Kidney (tissue), 22 donors: ENCODE measurements at places on chromosomes 6 and 20.

DNA sequence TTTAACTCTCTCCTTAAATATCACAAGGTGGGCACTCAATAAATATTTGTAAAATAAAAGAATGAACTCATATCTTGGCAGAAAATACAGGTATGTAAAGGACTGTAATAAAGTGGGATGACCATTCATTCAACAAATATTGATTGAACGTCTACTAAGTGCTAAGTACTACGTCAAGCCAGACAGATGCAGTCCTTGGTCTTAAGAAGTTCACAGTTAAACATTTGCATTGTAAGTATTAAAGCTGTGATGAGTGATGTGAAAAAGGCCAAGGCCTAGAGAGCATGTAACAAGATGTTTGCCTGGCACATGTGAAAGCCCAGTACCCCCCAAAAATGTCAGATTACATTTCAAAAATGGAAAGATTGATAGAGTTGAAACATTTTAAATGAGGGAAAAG lies 130.1 kb upstream of the TMEM170B start:
- no peak for DNase-seq

GRCh38 chr20:51127713-51128112 lies 104.8 kb upstream of the KCNG1 start:
- DNase-seq: no peak

GRCh38 chr6:129138739-129139405 lies 255.9 kb downstream of the LAMA2 start:
- no peak for DNase-seq

DNA sequence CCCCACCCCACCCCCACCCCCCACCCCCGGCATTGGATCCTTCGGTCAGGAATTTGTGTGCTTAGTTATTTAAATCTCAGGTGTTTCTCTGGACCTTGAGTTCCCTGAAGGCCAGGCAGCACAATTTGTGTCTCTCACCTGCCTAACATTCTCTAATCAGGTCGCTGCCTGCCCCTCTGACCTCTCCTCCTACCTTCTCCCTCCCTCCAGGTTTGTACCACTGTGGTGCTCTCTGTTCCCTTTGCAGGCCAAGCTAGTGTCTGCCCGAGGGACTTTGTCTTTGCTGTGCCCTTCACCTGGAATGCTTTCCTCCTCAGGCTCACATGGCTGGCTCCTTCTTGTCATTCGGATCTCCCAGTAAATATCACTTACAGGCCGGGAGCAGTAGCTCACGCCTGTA lies 131.4 kb upstream of the SLC2A12 start:
- no peak for DNase-seq

DNA sequence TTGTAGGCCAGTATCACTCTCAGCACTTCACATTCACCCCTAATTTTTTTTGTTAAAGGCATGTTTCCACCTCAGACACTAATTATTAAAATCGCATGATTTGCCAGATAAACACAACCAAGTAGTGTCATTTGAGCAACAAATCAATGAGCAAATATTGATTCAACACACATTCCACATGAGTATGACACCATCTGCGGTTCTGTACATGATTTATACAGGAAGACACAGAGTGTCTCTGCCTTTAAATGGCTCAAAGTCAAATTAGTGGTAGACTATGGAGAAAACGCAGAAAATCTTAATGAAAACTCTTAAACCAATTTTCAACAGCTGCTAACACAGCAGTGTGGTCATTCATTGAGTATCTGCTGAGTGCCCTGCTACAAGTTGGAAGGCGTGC lies 300.2 kb downstream of the SOX4 start:
- no peak for DNase-seq

DNA sequence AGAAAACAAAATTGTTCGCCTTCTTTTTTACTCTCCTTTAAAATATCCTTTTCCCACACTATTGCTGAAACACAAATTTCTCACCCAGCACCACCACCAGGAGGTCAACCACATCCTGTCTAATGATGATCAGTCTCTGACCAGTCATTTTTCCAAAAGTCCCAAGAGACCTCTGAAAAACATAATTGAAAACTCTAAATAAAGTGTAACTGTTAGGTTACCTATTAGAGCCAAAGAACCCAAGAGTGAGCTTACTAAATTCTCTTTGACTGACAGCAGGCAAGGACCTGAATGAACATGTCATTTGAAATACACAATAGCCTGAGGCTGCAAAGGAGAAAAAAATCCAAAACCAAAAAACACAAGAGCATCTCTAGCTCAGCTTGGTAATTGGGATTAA lies 735.4 kb downstream of the CBLN4 start:
- DNase-seq: no peak

GRCh38 chr20:37596890-37597536 lies 69.3 kb upstream of the BLCAP start:
- DNase-seq: peak; percentile 48

DNA sequence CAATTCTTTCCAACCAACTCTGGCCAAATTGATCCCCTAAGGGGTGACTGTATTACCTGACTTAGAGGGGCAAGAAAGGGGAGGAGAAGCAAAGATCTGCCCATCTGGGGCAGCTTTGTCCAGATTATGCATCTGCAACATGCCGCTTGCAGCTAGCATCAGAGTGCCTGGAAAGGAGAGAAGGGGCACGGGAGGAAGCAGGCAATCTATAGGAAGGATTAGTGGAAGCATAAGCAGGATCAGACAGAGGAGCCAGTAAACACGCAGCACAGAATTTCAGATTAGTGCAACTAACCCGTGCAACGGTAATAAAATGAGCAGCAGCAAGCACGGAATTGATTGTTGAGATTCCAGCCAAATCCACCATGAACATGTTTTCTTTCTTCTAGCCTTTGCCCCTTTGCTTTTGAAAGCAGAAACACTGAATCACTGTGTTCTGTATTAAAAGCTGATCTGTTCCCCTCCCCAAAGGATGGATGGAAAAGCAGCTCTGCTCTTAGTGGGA lies 643.6 kb upstream of the CHD6 start:
- DNase-seq: no peak

GRCh38 chr6:114376611-114377175 lies 33.9 kb upstream of the HS3ST5 start:
- no peak for DNase-seq

- DNase-seq: no peak
Measured at GRCh38 chr6:47084610-47085009, 42.5 kb upstream of the ADGRF1 start.

- DNase-seq: no peak
Measured at GRCh38 chr6:17161076-17161475, 59.2 kb downstream of the STMND1 start.

DNA sequence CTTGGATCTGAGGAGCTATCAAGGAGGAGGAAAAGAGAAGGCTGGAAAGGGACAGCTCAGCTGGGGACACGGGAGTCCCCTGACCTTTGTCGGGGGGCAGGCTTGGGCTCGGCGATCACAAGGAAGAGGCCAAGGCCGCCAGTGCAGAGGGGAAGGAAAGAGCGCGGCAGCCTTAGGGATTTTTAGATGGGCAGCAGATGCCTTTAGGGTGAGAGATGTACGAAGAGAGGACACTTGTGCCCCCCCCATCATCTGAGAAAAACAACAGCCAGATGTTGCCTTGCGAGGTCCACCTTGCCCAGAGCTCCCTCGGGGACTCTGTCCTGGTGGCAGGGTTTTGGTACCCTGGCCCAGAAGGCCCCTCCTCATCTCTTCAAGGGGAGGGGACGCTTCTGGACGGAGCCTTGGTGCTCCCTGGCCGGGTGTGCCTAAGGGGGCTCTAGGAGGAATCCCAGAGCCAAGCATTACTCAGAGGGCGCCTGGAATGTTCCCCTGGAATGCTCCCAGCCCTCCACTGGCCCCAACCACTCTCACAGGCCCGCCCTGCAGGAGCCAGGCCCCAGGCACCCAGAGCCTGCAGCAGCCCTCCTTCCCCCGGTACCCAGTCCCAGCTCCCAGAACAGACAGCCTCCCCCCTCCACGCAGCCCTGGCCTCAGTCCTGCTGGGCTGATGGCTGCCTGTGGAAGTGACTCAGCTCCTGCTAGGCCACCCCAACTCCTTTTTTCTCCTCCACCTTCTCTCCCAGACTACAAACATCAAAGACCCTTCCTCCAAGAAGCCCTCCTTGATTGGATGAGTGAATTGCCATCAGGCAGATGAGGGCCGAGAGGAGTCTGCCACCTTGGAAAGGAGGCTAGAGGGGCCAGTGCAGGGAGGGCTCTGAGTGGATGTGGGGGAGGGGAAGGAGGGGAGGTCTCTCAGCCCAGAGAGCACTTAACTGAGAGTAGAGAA lies 1.8 kb downstream of the ADAM33 start:
- DNase-seq: no peak

DNA sequence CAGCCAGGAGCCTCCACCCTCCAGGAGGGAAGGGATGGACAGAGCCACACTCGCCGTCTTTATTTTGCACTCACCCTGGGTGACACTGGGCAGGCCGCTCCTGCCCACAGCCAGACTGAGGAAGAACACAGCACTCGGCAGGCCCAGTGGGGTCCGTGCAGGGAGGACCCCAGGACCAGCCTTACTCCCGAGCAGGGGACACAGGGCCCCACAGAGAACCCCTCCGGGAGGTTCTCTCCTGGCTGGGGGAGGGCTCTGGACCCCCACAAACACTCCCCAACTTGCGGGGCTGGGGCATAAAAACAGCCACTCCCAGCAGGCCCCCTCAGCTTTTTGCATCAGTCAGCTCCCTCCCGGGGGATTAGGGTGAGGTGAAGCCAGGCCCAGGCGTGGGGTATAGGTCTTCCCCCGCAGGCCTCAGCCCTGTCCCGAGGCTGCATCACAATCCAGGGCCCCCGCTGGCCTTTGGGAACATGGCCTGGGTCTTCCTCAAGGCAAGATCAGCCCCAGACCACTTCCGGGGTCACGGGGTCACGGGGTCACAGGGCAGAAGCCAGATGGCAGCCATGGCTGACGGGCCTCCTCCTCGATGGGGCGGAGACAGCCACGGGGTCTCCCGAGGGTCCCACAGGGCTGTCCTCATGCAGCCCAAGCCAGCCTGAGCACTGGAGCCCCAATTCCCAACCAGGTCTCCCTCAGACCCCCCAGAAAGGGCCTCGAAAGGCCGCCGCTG lies 3.2 kb downstream of the TNFRSF6B start:
- DNase-seq: no peak

DNA sequence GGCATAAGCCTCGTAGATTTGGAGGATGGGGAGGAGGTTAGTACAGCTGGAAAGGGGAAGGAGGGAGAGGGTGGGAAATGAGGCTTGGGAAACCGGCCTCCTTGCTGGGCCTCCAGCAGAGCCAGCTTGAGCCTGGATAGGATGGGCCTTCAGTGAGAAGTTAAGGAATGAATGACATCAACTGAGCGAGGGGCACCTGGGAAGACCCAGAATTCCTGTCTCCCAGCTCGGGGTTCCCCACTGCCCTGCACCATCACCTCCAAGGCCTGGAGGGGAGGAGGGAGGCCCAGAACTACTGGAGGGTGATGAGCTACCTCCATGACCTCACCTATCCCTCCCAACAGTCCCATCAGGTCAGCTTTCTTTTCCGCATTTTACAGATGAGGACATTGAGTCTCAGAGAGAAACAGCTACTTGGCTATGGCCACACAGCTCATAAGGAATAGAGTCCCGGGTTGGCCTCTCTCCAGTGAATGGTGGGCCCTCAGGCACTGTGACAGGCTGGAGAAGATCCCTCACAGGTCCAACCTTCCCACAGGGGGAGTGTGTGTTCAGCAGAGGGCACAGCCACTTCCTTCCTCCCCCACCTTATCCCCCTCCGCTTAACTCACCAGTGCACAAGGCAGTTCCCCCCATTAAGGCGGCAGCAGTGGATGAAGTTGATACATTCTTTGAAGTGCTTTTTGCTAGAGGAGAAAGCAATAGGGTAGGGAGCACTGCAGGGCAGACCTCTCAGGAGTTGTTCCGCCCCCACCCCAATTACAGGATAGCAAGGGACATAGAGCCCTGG lies 6.8 kb downstream of the DUSP15 start:
- DNase-seq: peak; percentile 51

DNA sequence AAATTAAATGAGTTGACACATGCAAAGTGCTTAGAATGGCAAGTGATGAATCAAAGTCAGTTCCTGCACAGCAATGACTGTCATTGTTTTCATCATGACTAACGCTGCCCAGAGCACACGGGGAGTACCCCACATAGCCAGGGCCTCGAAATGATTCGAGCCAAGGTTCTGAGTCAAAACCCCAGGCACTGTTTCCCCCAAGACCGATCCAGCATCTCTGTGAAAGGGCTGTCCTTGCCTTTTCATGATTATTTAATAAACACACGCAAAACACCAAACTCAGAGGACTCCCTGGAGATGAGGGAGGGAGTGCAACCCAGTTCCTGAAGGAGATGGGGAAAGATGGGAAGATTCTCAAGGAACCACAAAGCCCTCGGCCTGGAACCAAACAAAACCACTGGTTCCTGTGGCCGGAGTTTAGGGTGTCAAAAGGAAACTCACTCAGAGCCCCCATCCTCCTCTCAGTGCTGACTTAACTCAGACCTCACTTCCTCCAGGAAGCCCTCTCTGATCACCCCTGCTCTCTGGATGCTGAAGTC lies 3.8 kb downstream of the PREX1 start:
- no peak for DNase-seq

- DNase-seq: no peak
Measured at GRCh38 chr6:82507112-82507511, 143.5 kb downstream of the TPBG start.

- no peak for DNase-seq
Measured at GRCh38 chr6:123802351-123802696, 1.3 kb upstream of the NKAIN2 start.

- no peak for DNase-seq
Measured at GRCh38 chr6:42744351-42744893, 1.5 kb downstream of the TBCC start.

DNA sequence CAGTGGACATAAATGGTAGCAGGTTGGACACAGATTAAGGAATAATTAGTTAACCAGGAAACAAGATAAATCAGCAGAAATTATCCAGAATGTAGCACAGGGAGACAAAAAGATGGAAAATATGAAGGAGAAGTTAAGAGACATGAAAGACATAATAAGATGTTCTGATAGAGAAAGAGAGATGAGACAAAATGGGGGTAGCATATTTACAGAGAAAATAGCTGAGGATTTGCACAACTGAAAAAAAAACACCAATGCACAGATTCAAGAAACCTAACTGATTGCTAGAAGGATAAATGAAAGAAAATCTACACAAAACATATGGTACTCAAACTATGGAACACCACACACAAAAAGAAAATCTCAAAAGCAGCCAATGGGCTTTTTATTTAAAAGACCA lies 34.6 kb upstream of the TBC1D22B start:
- DNase-seq: no peak

- no peak for DNase-seq
Measured at GRCh38 chr20:56716806-56717205, 87.7 kb downstream of the TFAP2C start.
